Stimulated activated naive B cell treated with anti-CD40 and anti-IgM and Interleukin-4, amounts not matched to agents 10 μg/mL and 1 μg/mL and 100 μg/mL, for 72 hours (primary cell): ENCODE measurements at places on chromosomes 11 and 22.

- no peak for DNase-seq
Observed at GRCh38 chr11:104791896-104792295, 106.4 kb downstream of the CASP12 start.

GRCh38 chr11:112516261-112516660, 255.6 kb upstream of the PLET1 start:
- no peak for DNase-seq

DNA sequence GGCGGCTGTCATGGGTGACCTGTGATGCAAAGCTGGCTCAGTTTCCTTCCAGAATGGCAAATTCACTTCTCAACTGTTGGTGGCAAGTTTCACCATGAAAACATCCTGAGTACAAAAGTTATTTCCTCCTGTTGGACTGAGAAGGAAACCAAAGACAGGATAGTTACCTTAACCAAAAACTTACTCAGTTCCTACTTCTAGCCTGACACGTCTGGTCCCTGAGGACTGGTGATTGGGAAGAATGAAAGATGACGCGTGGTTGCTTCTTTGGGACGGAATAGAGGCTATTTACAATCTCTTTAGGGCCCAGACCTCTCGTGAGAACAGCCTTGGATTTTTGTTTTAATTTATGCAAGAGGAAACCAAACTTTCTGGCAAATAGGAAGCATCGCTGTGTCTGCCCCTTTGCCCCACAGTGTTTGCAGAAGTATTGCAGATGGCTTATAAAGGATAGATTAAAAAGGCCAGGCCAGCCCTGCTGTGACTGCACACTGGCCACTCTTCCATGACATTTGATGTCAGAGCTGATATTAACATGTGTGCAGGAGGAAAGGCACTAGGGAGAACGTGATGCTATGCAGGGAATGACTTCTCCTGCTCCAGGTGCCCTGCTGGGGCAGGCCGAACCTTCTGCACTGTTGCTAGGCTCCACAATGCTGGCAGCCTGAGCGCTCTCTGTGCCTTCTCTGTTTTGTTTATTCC, 7.6 kb downstream of the VPS26B start:
- no peak for DNase-seq

- no peak for DNase-seq
Observed at GRCh38 chr11:12762696-12763324, 88.6 kb downstream of the TEAD1 start.

DNA sequence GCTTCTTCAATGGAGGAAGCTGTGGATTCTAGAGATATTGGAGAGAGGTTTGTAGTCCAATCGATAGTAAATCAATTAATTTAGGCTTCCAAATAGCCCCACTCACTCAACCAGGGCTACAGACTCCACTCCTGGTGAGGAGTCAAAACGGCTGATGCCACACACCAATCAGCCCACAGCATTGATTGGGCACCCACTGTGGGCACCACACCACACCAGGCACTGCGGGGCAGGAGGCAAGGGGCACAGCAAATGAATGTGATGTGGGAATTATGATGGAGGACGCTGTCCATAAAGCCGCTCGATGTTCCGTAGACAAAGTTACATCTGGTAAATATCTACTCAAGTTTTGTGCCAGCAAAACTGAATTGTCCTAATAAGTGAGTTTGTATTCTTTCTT, 547.3 kb upstream of the CADM1 start:
- DNase-seq, result no peak

GRCh38 chr11:120169981-120170698, 32.2 kb upstream of the TRIM29 start:
- no peak for DNase-seq

DNA sequence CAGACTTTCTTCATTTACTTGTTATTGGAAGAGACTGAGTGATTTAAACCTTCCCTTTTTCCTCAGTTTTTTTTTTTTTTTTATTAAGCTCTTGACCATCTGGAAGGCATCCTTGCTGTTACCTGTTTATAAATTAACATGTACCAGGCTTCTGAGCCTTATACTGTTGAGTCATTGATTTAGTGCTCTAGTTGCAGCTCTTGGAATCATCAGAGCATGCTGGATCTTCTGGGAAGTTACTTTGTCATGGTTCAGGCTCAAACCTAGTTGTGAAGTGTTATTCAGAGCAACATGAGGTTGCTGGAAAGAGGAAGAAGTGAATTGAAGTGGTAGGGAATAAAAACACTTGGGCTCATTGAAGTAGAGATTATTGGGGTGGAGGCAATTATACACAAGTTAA, 6.3 kb downstream of the ZDHHC5 start:
- DNase-seq, result no peak

DNA sequence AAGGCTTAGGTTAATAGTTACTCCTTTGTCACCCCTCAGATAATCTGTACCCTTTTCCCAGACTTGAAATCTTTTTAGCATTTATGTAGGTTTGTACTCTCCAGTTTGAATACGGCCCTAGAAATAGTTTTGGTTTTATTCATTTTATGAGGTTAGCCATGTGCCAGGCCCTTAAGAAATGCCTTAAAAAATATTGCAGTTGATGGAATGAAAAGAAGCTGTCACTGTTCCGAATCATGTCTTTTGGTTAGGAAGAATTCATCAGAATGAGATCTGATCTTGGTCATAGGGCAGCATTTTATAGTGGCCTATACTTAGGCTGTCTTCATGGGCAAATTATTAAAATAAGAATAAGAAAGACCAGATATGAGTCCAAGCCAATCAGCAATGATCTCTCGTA, 14.8 kb upstream of the PRSS23 start:
- no peak for DNase-seq

GRCh38 chr22:29690476-29690875, 29.3 kb upstream of the CABP7 start:
- no peak for DNase-seq

GRCh38 chr11:69369945-69370344, 76.0 kb downstream of the MYEOV start:
- no peak for DNase-seq

DNA sequence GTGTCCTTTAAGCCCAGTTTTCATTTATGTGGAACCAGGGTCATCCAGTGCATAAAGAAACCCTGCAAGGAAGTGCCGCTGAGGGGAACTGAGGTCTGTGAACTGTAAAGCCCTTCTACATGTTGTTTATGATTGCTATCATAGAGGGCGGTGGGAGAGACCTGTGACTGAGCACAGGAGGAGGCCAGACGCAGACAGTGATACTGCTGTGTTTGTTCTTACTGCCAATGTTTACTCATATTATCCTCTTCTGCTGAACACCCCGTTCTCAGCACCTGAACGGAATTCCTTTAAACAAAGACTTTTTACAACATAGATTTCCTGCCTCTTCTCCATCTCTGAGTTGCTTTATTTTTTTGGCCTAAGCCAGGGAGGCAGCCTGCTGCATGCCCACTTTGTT, 967 bp upstream of the GALNT18 start:
- no peak for DNase-seq

GRCh38 chr11:134376150-134376921, 35.7 kb downstream of the B3GAT1 start:
- DNase-seq, result no peak

DNA sequence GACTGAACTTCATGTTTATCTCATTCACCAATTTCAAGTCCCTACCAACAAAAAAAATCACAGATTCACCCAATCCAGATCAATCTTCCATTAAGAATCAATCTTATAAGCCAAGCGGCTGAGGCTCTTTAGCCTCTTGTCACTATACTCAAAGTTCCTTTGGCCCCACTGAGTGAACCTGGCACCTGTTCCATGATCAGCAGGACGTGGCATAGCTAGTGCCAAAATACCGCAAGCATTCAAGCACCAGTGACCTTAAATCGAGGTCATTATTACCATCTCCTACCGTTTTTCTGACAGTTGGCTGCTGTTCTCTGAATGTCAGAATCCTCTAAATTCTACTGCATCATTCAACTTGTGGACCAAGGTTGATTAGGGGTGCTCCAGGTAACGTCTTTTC, 141.2 kb downstream of the CADM1 start:
- no peak for DNase-seq

DNA sequence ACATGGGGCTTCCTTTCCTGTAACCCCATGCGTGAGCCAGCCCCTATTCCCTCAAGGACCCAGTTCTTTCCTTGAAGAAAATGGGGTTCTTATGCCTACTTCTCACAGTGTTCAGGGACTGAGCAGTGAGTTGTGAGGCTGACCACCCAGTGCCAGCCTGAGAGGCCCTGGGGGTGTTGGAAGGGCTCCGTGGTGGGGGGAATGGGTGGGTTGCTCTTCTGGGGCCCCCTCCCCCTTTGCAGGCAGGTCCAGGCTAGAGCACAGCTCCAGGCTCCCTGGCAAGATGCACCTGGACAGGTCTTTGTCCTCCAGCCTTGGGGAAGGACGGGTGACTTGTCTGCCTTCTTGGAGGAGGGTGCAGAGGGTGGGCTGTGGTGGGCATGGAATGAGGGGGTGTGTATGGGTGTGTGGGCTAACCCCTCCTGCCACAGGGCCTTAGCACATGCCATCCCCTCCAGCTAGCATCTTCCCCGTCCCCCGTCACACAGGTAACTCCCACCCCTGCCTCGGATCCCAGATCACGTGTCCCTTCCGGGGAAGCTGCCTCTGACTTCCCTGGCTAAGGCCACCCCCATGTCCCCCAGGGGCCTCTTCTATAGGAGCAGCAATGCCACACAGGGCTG, 64.6 kb downstream of the MYEOV start:
- DNase-seq, result no peak

- DNase-seq, result no peak
Observed at GRCh38 chr22:36771356-36772063, 4.4 kb downstream of the IFT27 start.

DNA sequence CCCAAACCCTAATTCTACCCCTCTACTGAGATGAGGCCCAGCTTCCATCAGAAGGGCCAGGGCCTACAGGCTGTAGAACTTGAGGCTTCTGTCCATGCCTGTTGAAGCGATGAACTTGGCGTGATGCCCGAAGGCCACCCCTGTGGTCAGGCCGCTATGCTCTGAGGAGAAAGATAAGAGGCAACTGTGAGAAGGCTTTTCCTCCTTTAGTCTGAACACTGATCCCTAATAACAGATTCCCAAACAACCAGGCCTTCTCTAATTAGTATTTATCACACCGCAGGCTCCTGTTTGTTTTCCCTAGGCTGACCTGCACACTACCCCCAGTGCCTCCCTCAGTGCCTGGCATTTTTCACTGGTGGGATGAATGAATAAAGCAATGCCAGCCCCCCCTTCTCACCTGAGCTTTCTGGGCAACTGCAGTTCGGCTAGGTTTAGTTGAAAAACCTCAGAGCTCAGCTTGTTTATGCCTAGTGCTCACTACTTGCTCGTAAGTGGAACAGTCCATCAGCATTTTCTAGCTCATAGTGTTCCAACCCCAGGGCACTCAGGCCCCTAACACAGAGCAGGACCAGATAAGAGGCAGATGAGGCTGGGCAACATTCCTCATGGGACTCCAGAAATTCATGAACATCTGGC, 15.2 kb downstream of the PRPF19 start:
- DNase-seq, result no peak

DNA sequence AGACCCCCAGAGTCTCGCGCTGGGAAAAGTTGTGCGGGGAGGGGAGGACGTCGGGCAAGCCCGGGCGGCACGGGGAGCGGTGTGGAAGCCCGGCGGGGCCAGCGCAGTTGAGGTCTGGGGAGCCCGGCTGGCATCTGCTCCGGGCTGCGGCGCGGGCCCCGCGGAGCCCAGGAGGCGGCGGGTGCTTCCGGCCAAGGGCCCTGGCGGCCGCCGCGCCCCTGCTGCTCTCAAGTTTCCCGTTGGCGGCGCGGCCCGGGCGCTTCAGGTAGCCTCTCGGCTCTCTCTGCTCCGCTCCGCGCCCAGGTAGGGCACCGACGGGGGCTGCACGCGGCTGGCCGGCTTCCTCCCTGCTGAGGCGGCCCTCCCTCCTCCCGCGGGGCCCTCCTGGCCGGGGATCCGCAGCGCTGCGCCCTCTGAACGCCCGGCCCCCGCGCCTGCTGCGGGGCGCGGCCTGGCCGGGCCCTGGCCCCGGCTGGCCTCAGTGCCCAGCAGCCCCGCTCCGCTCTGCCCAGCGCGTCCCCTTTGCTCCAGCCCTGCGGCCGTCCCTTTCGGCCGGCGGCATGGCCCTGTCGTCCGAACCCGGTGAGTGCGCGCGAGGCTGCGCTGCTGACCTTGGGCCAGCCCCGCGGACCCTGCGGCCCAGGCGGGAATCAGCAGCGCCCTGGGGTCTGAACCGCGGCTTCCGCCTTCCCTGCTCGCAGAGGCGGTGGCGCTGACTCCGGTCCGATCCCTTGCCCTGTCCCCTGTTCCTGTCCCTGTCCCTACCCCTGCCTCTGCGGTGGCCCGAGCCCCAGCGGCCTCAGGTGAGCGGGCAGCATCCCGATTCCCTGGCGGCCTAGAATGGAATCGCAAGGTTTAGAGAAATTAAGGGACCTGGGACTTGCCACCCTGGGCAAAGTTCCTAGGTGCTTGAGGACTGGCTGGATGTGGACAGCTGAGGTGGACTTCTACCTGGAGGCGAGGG, 4.3 kb upstream of the AMPD3 start:
- DNase-seq, result peak; percentile 54

DNA sequence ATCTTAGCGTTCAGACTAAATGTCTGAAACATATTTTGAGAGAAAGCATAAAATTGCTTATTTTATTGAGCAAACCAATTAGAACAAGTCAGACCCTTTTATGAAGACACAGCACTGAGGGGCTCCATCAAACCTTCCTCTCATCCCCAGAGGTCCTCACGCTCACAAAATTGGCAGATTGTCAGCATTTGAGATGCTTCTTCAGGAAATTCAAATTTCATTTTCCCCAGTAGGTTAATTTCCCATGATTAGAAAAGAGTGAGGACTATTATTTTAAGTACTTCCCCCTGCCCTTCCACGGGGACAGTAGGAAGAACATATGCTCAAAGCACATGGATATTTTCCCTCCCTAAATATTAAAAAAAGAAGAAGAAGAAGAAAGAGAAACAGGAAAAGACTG, 851.8 kb downstream of the BRD1 start:
- no peak for DNase-seq

GRCh38 chr22:47198801-47199251, 436.4 kb downstream of the TBC1D22A start:
- DNase-seq, result no peak

GRCh38 chr11:116712428-116712827, 60.4 kb downstream of the BUD13 start:
- no peak for DNase-seq

DNA sequence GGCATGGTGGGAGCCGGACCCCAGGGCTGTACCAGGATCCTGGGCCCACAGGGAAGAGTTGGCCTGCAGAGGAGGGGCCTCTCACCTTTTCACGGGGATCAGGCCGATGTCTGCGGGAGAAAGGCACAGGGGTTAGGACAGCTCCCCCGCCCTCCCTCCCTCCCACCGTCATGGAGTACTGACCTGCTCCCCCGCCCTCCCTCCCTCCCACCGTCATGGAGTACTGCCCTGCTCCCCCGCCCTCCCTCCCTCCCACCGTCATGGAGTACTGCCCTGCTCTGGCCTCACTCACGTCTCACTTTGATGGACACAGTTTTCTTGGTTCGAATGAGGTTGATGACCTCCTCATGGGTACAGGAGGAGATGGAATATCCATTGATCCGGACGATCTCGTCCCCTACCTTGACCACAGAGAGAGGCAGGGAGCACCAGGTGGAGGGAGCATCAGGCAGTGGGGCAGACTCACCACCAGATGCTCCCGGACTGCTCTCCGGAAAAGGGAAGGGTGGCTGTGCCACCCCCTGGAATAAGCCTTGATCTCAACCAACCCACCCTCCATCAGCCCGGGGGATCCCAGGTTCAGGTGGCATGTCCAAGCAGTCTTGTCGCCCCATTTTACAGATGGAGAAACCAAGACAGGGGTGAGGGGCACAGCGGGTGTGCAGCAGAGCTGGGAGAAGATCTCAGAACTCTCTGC, 17.1 kb downstream of the USH1C start:
- no peak for DNase-seq
